ENCODE measurements at places on chromosomes 12 and 14.

GRCh38 chr14:55123101-55123500 lies 6.0 kb upstream of the LGALS3 start:
- no peak for DNase-seq

DNA sequence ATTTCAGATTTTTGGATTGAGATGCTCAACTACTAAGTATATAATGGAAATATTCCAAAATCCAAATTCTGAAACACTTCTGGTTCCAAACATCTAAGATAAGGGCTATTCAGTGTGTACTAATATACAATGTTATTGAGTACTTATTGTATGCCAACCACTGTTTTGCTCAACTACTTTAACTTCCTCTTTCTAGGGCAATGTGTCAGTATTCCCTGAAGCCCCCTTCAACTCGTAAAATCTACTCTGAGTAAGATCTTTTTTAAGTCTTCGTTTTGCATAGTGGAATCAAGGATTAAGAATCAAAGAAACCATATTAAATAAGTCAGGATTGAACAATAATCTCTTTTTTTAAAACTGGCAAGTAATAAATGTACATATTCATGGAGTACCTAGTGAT lies 45.5 kb downstream of the SPATA7 start:
- no peak for DNase-seq

DNA sequence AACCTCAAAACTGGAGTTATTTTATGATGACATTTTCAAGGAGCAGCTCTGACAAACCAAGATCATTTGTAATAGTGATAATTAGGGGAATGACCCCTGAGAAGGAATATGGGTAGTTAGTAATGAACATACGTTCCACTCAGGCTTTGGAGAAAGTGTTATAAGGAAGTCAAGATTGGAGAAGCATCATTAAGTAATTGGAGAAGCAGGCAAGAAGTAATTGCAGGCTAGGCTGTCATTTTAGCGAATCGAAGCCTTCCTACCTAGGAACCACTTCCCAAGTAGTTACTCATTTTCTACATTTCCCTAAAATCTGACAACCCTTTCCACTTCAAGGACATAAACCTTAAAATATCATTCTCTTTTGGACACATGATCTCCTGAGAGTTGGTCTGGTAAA lies 1.2 kb downstream of the EDDM3B start:
- no peak for DNase-seq

DNA sequence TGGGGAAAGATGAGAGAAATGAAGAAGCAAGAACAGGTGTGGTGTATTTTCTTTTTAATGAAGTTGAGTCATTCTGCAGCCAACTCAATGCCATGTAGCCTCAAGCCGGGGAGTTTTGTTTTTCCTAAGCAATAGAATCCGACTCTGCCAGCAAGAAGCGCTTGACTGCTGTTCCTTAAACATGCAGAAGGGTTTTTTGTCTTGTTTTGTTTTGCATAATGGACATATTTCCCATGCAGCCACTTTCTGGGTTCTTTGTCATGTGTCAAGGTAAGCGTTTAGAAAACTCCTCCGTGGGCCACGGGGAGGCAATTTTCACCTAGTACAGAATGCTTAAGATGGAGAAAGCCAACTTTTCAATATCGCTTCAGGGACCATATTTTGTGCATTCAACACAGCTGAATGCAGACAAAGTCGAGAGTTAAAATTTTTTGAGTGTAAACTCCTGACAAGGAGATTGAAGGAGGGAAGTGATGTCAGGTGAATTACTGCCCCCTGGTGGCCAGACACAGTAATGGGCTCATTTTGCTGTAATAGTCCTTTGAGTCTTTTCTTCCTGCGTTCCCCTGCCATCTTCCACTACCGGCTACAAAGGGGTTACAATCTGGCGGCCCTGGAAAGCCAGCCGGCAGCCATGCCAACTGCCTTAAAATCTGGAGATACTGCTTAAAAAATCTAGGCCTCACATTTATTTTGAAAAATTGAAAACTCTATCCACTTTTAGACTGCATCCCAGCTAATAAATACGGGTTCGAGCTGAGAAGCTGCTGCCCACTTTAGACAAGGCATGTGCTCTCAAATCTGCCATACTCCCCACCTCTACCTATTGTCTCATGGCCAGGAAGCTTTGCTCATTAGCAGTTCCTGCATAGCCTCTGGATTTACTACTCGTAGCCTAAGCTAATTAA lies 3.2 kb upstream of the FICD start:
- DNase-seq = no peak

DNA sequence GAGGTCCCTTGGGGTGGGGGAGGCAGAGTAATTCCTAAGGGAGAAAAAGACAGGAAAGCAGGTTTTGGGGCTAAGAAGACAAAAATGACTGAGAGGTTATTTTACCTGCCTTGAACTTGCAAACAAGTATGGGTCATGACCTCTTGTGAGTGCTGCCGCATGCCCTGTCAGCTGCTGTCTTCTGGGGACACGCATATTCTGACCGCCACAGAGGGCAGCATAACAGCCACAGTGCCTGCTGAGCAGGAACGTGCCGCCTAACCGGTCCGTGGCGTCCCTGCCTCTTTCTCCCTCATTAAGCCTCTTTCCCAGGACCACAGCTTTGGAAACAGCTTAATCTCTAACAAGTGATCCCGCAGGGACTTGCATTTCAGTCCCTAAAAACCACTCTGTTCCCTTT lies 51.3 kb upstream of the KCNA1 start:
- no peak for DNase-seq

DNA sequence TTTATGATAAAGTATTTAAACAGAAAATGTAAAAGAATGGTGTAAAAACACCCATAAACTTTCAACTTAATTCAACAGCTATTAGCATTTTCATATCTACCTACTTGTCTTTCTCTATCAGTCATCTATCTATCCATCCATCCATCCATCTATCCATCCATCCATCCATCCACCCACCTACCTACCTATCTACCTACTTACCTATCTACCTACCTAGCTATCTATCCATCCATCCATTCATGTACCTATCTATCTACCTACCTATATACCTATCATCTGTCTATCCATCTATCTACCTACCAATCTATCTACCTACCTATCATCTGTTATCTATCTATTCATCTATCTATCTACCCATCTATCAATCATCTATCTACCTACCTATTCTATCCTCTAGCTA lies 8.5 kb downstream of the NOS1 start:
- no peak for DNase-seq

GRCh38 chr14:90408713-90409112 lies 11.9 kb downstream of the CALM1 start:
- no peak for DNase-seq

DNA sequence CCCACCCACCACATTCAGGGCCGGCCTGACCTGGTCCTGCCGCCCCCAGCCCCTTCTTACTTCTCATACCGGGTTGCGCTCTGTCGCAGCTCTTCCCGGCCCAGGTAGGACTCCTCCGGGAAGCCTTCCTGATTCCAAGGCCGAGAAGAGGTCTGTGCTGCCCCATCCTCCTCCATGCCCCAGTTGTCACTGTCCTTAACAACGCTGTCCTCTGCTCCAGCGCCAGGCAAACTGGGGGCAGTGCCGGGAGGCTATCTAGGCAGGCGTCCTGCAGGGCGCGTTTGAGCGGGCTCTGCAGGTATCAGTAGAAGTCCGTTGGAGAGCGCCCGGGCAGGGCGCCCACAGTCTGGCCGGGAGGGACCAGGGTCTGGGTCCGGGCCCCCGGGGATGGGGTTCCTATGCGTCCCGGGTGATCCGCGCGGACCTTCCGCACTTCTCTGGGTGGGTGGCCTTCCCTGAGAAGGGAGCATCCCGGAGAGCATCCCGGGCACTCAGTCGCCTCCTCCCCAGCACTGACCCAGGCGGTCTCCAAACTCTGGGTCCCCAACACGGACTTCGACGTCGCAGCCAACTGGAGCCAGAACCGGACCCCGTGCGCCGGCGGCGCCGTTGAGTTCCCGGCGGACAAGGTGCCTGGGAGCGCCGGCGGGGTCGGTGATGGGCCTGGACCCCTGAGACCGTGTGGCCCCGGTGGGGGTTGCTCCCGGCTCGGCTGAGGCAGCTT lies 900 bp downstream of the AMN start:
- no peak for DNase-seq

GRCh38 chr14:28163233-28163632 lies 603.4 kb upstream of the FOXG1 start:
- no peak for DNase-seq

DNA sequence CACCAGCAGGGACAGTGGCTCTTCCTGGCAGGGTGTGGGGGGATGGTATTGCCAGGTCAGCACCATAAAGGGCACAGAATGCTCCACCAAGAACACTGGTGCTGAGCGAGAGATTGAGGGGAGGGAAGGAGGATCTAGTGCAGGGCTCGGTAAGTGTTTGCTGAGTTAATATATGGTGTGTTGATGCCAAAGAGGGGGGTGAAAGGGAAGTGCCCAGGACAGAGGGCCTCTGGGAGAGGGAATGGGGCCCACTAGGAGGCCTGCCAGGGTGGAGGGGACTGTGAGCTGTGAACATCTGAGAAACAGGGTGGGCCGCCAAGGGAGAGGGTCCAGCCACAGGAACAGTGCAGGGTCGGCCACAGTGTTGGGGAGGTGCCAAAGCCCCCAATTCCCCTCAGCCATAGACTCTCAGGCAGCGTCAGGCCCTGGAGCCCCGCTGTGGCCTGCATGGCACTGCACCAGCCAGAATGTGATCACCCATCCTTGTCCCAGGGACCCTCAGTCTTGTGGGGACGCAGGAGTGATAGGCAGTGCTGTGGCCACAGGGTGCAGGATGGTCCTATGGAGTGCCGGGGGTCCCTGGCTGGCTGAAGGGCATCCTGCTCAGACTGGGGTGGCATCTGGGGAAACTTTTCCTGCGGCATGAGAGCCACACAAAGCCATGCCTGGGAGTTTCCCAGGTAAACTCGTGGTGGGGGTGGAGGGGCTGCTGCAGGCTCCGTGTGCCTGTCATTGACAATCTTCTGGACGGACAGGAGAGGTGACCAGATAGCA lies 11.9 kb downstream of the RIN3 start:
- DNase-seq = no peak

DNA sequence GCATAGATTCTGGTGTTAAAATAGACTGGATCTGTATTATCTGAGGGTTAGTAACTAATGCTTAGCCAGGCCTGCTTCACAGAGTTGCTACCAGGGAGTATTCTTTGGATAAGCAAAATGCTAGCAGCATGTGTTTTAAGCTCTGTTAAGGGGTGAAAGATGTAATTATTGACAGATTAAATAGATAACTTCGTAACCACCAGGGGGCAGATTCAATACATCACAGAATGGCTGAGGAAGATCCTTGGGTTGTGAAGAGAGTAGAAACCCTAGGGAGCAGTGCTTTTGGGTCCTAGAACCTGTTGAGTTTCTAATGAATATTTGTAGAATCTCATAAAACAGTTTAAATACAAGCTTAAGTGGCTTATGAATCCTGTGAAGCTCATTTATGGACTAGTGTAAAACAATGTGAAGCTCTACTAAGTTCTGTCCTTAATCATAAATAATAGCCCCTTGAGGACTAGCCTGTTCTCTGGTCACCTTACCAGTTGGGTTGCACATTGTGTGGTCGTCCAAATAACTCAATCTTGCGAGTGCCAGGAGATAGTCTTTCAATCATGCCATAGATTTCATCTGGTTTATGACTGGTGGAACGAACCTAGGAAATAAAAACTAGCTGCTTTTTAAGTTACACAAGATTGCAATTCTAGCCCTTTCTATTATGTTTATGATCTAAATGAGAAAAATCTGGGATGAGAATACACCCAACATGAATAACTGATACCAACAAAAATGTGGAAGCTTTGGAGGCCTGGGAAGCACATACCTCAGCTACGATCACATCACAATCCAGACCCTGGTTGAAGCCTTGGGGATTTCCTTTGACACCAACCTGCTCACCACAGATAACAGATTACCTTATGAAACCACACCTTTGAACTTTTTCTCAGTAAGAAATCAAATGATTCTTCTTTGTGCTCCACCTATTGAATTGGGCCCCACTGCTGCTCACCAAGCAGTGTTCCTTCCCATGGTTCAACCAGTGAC lies 12.3 kb downstream of the METTL3 start:
- peak; percentile 32 for DNase-seq

- no peak for DNase-seq
These were observed 5.4 kb downstream of the CDKN1B start for GRCh38 chr12:12722435-12723148.

All from NCI-H2081 treated with DMSO at 0.1 percent for 48 hours (cell line).